ENCODE measurements at places on chromosomes 13 and 19. TPM values are rescaled to one million over a fixed set of nuclear protein-coding genes. Genes with fewer than 3 reads are reported as not detected.

DNA sequence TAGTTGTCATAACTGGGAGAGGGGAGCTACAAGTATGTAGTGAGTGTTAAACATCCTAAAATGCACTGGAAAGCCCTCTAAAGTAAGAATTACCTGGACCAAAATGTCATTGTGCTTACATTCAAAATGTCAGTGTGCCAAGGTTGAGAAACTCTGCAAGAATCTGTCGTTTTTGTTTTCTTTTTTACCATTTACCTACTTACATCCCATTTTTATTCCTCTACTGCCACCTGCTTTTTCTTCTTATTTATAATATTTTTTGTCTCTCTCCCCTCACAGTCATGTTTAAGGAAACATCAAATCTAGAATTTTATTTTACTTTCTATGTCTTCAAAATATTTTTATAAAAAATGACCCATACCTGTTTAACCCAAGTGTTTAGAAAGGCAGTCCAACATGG, 226.4 kb downstream of the PCDH17 start:
- no peak for DNase-seq

The IGFL3 gene
- total RNA-seq: not detected

DNA sequence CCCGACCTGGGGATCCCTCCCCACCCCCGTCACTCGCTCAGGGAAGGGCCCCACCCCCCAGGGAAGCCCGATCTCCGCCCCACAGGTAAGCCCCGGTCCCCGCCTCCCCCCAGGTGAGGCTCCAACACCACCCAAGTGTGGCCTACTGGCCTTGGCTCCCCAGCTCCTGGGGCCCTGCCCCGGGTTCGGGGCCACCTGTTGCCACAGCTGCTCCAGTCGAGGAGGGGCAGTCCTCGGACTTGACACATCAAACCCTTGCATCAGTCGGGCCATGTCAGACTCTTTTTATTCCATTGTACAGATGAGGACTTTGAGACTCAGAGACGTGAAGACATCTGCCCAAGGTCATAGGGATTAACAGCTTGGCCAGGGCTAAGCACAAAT, 512 bp downstream of the CC2D1A start:
- DNase-seq: no peak

DNA sequence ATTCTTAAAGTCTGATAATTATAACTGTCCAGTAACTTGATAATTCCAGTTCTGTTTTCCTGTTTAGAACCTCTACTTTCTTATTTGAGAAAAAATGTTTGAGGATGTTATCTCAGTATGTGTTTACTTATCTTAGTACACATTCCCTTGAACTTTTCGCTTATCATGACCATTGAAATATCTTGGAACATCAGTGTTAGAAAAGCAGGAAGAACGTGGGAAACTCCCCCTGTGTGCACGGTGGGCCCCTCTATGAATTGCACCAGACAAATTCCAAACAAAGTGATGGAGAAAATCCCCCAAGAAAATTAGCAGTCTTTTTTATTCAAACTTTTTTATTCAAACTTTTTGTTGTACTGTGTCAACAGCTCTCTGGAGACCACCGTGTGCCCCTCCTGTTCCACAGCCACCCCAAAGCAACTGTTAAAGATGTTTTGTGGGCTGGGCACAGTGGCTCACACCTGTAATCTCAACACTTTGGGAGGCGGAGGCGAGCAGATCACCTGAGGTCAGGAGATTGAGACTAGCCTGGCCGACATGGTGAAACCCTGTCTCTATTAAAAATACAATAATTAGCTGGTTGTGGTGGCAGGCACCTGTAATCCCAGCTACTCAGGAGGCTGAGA, 78.3 kb upstream of the PEG3 start:
- no peak for DNase-seq

Measured in kidney (tissue), 22 donors.